ENCODE measurements at places on chromosomes 1 and 21. TPM values are rescaled to one million over a fixed set of nuclear protein-coding genes. Genes with fewer than 3 reads are reported as not detected.

The AQP10 gene
- 0.14 TPM for total RNA-seq

The PLA2G2C gene
- not detected for total RNA-seq

The CYP4B1 gene
- total RNA-seq: not detected

The HSD3B1 gene
- total RNA-seq: 0.67 TPM

The DR1 gene
- 13.5 TPM for total RNA-seq

The KIF26B gene
- total RNA-seq: 0.50 TPM

The TPRG1L gene
- 42.5 TPM for total RNA-seq

The UBE2U gene
- not detected for total RNA-seq

The SLFNL1 gene
- total RNA-seq: 0.09 TPM

The VAV3 gene
- total RNA-seq: 4.7 TPM

DNA sequence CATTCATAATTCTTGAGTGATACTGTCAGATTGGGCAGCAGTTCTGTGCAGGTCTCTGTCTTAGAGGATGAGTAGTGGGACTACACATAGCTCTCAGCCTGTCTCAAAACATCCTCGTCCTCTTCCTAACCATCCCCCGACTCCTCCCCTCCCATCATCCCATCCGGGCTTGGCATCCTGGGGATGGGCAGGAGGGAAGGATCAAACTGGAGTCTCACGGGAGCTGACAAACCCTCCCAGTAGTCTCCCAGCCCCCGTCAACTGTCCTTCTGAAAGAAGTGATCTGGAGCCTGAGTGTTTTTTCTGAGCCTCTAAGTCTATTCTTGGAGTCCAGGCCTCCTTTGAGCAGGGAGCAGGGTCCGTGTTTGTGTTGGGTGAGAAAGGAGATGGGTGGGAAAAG lies 102.0 kb downstream of the PAX7 start:
- no peak for DNase-seq

DNA sequence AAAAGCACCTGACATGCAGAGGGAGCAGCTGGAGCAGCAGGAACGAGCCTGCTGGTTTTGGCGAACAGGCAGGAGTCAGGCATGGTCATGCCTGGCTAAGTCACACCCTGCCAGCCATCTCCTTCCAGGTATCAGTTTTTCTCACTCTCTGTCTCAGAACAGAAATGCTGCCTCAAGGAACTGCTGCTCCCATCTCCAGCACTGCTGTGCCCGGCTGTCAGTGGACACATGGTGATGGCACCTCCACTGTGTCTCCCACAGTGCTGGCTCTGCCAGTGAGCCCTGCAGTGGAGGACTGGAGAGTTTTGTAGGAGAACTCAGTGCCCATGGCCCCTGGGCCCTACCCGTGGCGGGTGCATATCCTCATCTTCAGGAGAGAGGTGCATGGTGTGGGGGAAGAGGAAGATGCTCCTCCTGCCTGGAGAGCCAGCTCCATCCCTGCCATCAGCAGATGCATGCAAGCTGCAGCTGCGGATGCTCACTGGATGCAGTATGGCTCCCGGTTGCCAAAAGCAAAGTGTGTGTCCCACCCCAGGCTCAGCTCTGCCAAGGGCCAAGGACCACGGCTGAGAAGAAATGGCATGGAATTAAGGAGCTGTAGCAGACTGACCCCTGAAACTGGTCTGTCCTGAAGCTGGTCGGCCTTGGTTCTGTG lies 114.7 kb downstream of the GRIK3 start:
- peak; percentile 17 for DNase-seq

DNA sequence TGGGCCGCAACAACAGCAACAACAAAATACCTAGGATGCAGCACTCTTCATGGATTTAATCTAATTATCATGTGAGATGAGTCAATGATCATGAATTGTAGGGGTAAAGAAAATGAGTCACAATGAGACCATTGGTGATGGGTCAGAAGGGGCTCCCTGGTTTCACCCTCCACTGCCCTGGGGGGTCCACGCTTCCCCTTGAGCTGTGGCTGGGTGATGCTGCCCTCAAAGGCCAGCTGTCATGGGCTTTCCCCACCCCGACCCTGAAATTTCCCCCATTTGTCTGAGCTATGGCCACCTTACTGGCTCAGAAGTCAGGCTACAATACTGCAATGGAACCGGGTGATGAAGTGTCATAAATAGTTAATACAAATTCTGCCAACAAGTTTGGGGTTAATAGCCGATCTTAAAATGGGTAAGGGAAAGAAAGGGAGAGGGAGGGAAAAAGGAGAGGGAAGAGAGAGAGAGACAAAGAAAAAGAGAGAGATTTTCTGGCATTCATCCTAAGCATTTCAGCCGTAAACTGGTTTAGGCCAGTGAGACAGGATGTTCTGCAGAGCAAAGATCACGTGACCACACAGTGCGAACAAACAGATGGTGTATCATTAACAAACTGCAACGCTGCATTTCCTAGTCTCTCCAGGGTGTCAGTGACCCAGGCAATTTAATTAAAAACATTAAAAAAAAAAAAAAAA lies 143.4 kb upstream of the ERRFI1 start:
- no peak for DNase-seq

DNA sequence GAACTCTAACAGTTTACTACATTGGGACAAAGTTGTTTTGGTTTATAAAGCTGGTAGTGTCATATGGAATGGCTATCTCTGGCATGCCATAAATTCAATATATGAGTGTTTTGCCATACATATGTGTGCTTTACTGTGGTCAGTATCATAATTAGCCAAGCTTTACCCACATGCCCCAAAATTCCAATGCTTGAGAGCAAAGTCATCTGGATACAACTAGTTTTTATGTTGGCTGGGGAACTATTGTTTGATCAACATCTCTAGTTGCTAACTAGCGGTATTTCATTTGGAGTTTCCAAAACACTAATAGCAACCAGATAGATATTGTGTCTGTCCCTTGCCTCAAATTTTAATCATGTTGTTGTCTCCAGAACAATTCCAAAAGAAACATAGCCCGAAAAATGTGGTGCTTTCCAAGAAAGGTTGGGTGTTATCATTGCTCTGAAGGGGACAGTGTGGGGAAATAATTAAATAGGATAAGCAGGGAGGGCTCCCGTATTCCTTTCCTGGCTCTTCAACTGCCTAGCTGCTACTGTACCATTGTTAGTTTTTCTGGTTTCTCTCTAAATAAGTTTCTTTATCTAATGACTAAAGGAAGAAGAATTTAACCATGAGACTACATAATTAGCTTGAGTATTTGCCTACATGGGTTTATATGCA lies 136.1 kb downstream of the TGFB2 start:
- DNase-seq: no peak

GRCh38 chr1:24475700-24476099 lies 26.9 kb upstream of the RCAN3 start:
- DNase-seq: no peak

- no peak for DNase-seq
Observed at GRCh38 chr1:21576031-21576797, 67.0 kb downstream of the ALPL start.

DNA sequence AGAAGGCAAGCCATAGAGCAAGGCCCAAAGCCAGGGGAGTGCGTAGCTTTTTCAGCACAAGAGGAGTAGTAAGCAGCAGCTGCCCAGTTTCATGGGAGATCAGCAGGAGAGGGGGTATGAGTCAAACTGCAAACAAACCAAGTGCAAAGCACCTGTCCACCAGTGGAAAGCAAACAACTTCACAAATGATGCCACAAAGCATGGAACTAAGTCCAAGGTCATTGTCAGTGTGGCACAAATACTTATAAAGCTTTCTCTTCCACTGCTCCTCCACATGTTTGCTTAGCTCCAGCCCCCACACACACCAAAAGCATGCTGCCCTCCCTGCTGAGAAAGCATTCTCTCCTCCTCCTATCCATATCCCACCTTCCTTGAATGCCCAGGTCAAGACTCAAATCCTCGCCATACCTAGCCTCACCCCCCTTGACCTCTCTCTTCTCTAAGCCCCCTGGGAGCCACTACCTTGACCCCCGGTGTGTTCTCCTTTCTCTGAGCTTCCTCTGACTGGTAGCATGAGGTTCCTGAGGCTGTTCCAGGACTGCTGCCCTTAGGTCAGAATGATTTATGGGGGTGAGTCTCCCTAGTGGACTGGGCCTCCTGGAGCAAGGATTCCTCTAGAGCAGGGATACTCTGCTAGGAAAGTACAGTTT lies 70.4 kb downstream of the DMAP1 start:
- DNase-seq: no peak

DNA sequence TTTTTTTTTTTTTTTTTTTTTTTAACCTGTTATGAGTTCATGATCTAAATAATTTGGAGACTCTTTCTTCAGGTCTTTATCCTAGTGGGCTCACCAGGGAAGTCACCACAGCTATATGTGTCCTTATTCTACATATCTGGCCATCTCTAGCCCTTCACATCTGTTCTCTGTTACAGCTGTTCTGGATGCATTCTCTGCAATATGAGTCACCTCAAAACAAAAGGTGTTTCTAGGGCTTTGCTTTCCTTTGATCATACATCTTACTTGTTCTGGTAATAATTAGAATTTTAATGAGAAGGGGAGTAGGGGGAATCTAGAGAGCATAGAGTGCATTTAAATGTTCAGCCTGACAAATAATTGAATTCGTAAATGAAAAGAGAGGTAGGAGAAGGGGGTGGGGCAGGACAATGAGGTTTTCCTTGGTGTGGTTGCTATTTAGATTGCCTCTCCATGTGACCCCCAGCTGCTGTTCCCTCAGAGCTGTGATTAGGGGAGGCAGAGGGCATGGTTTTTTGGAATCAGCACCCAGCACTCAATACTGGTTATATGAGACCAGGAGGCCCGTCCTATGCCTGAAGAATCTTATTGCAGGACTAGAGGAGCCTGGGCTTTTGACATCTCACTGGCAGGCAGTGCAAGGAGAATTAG lies 8.0 kb downstream of the SYT6 start:
- no peak for DNase-seq

GRCh38 chr1:24387636-24388175 lies 25.9 kb downstream of the STPG1 start:
- no peak for DNase-seq

DNA sequence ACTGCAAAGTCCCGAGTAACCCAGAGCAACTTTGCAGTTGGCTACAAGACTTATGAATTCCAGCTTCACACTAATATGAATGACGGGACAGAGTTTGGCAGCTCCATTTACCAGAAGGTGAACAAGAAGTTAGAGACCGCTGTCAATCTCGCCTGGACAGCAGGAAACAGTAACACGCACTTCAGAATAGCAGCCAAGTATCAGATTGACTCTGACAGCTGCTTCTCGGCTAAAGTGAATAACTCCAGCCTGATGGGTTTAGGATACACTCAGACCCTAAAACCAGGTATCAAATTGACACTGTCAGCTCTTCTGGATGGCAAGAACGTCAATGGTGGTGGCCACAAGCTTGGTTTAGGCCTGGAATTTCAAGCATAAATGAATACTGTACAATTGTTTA lies 66.8 kb downstream of the ACBD6 start:
- no peak for DNase-seq

DNA sequence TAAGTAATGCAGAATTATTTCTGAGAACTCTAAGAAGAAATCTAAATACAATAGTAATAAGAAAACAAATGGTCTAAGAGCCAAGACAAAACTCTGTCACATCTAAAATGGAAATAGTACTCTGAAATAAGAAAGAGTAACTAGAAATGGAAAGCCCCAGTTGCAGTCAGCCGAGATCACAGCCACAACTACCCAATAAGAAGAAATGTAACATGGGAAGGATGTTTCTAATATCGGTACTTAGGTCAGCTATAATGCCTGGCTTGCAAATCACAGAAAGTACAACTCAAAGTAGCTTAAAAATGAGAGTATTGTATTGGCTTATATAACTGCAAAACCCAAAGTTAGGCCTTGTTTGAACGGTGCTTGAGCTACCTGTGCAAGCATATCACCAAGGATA lies 58.6 kb upstream of the USP25 start:
- DNase-seq: no peak

- DNase-seq: no peak
Observed at GRCh38 chr1:77977989-77978292, 931 bp downstream of the FUBP1 start.

DNA sequence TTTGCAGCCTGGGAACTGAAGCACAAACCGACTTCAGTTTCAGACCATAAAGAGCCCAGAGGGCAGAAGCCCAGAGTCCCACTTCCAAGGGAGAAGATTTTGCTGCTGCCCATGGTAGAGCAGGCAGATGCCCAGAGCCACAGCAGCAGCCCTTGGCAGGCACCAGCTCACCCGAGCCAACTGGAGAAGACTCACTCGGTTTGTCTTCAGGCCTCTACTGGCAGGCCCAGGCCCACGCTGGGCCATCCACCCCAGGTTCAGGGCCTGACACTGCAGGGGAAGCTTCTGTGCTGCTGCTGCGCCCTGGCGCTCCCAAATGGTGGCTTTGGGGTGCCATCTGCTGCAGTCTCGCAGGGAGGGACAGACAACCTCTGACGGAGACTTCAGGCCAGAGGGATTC lies 33.3 kb downstream of the SLC66A1 start:
- DNase-seq: no peak

DNA sequence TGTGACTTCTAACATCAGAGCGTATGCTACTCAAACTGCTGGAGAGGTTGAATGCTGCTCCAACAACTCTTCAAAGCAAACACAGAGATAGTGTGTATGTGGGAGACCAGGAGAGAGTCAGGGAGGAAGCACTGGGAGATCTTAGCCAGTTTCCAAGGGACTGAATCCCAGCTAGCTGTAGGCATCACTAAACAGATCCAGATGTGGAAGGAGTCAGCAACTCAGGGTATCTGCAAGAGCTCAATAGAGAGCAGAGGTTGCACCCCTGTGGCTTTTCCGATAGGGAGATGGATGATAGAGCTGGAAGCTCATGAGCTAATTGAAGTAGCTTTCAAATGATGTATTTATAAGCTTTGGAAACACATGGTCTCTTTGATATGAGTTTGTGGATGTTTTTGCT lies 168.9 kb upstream of the HOOK1 start:
- no peak for DNase-seq

DNA sequence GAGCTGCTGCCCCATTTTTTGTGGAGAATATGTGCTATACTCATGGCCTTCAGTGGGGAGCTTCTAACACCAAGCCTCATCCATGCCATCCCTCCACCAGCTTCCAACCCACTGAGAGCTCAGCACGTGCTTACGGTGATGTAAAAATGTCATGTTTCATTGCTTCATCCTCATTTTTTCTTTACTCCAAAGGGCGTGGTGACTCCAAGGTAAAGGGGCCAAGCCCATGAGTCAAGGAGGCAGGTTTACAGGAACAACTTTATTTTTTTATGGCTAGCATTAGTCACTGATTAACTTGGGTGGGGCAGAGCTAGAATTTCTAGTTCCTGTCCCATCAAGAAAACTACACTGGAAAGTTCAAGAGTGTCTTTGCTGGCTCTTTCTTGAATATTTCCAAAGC lies at the start of gene C1orf226:
Gene C1orf226, plus strand, starts transcription at position 346 of the 400 bp plus-strand sequence. CDS start 174 bp downstream, outside the sequence.
- peak; percentile 6 for DNase-seq

DNA sequence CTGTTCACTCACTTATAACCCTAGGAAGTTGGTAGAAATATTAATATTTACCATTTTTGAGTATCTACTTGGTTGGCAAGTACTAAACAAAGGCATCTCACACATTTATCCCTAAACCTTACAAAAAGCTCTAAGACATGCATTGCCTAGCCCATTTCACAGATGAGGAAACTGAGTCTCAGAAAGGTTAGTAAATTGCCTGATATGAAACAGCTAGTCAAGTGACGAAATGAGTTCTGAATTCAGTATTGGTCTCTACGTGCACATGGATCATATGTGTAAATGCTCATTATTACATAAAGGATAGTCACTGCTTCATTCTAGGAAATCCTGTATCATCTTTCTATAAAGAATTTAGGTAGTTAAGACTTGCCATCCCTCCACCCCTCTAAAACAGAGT lies 105.1 kb downstream of the BARHL2 start:
- DNase-seq: no peak
